ENCODE measurements at places on chromosomes 5 and 9.
A peak's percentile ranks its signal among the peaks of the same experiment; 100 is the strongest.

DNA sequence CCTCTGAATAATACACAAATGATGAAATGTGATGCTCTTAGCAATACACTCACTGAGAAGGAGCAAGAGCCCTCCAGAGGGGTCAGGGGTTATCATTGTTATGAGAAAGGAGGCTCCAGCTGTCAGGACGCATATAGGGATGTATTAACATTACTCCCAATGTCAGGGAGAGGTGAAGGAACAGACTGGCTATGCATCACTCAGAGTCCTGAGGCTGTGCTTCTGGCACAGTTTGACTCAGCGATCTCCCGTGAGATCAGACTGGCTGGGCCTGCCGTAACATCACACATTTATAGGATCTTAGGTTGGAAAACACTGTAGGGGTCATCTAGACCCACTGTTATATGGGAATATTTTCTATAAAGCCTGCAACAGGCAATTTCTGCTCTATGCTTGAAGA is 226.5 kb upstream of the GLRA1 start:
- no peak for DNase-seq

DNA sequence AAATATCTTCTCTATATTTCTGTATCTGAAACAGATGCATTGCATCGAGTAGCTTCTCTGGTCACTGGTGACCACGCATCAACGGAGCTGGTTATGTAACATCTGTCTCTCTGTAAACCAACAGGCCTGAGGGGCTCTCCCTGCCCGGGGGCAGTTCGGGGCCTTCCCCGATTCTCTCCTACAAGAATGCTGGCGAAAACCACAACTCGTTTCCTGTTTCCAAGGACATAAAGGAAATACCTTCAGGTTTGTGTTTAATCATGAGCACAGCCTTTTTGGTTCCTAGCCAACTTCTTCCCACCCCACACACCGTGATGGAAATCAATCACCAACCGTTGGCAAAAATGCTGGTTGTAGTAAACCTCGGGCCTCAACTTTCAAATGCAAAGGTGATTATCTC is 25.1 kb downstream of the GDNF start:
- DNase-seq = no peak

- DNase-seq = no peak
Observed at GRCh38 chr9:113687680-113688371, 188.3 kb upstream of the ZNF618 start.

DNA sequence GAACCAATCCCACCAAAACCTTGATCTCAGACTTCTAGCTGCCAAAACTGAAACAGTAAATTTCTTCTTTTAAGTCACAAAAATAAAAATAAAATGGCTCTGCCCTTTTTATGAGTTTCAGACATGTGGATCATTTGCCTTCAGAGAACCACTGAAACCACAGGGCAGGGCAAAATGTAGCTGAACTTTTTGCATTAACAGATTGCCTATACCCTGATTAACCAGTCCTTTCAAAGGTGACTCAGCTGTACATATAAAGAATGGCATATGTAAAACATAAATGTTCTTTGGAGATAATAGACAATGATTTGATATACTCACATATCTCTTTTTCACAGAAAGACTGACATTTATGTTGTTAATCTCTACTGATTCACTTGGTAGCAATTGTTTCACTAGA is 187.1 kb upstream of the GRIN3A start:
- no peak for DNase-seq

GRCh38 chr5:129977810-129978209 is 73.5 kb downstream of the CHSY3 start:
- DNase-seq = no peak

DNA sequence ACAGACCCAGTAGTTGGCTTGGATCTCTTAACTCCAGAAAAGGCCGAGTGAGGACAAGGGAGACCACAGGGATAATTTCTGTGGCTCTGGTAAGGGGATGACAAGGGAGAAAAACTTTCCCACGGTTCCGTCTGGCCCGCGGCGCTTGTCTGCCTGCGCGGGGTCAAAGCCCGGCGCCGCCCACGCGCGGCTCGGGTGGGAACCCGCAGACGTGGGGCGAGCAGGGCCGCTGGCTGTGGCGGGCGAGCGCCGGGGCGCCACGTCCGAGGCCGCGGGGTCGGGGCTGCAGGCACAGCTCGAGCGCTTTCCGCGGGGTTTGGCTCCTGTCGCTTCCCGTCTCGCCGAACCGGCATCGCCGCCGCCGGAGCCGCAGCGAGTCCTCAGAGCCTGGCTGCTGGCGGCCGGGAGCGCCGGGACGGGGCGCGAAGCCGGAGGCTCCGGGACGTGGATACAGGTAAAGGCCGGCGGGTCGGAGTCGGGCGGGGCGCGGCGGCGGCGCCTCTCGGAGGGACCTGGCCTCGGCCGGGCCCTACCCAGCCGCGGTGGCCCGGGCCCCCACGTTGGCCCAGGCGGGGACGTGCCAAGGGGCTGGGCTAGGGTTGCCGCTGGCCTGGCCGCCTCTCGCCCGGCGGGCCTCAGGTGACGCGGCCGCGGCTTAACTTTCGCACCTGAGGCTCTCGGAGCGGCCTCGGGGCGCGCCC is at the start of gene RNF180:
Gene RNF180, plus strand, starts transcription at position 344 of the 701 bp plus-strand sequence. CDS start 34,965 bp downstream, outside the sequence.
- peak; percentile 19 for DNase-seq

GRCh38 chr5:73238873-73239272 is 65.9 kb downstream of the TMEM174 start:
- DNase-seq = no peak

- DNase-seq = no peak
Observed at GRCh38 chr9:95985440-95986055, 110.1 kb downstream of the ERCC6L2 start.

DNA sequence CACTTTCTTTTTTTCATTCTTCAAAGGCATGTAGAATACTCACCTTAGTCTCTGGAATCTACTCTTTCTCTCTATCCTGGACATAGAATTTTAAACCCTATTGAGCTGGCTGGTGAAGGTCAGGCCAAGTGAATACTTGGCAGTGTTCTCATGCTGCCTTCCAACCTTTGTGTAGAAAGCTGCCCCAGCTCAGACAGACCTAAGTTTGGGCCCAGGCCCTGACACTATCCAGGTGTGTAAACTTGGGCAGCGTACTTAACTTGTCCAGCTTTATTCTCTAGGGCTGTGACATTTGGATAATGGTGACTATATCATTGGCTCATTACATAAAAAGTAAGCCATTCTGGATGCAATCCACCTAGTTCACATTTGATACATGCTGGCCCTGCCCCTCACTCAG is 298.3 kb downstream of the IRX1 start:
- no peak for DNase-seq
